NCI-H2227 treated with DMSO at 0.1 percent for 48 hours (cell line): ENCODE measurements at places on chromosomes 13 and 19.
A peak's percentile ranks its signal among the peaks of the same experiment; 100 is the strongest.

DNA sequence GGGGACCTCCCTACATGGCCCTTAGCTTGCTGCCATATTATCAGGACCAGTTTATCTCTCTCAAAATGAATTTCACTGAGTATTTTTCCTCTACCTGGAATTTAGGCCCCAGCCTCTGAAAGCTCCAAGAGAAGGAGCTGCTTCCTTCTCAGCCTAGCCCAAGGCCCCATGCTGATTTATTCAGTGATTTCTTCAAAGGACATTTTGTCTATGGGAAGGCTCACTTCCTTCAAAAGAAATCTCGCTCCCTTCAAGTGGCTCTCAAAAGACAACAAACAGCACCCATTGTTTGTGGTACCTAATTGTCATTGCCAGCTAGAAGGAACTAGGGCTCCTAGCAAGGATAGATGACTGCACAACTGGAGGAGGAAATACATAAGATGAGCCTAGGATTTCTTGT lies 172.4 kb downstream of the SLC7A1 start:
- DNase-seq: no peak

DNA sequence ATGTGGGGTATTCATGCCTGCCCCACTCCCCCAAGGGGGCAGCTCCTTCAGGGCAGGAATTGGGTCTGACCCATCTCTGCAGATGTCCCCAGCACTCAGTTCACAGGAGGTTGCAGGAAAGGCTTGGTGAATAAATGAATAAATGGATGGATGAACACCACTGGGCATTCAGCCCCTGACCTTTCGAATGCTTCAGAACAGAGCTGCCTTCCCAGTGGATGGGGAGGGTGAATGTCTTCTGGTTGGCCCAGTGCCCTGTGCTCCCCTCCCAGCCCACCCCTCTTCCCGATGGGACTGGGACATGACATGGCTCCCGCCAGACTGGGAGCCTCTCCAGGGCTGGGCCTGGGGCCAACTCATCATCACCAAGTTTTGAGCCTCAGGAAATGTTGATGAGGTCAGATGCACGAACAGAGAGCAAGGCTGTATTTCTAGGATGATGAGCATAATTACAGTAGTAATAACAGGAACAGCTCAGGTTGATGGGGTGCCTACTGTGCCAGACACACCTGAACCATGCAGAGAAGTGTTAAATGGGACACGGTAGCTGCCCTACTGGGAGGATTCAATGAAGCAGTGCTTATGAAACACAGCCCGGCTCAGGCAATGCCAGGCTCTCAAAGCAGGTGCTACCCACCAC lies 25.7 kb downstream of the VRK3 start:
- DNase-seq: no peak

DNA sequence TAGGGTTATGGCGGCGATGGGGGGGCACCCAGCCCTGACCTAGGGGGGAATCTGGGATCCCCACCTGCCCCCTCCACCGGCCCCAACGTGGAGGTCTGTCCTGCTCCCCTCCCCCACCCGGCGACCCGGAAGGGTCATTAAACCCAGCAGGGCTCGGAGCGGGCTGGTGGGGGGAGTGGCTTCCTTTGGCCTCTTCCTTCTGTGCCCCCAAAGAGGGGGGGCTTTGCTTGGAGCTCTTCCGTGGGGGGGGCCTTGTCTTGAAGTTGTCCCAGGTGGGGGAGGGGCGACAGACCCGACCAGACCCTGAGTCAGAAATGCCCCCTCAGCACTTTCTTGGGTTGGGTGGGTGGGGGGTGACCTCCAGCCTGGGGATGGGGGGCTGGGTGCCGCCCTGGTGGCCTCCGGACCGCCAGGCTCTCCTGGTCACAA lies 1.5 kb downstream of the ARID3A start:
- no peak for DNase-seq

DNA sequence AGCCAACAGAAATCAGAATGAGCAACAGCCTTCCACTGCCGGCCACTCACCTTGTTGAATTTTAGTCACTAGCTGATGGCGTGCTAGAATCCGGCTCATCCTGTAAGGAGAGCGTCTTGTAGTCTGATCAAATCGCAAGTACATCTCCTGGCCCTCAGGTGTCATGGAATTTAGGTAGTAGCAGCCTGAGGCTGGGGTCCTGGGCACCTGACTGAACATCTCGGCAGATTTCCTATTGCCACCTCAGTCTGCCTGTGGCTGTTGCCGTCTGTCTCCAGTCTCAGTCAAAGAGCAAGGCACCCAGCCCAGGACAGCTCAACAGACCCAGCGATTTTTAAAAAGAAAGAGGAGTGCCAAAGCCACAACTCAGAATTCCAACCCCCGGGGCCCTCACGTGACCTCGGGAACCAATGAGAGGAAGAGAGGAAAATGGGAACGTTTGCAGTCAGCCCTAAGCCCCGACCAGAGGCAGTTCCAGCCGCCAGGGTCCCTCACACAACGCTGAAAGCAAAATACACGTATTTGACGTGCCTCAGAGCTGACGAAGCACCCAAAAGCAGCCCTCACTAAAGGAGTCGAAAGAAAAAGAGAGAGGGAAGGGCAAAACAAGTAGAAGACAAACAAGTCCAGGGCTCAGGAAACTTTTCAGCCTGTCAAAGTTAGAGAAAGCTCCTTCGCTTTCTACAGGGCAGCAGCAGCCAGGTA lies at the start of gene STARD13:
Gene STARD13 (minus strand): TSS at position 336 of the 705 bp plus-strand sequence. CDS start 117 bp downstream, at position 219.
- peak; percentile 65 for DNase-seq

- DNase-seq: no peak
Observed at GRCh38 chr13:104900191-104900817, 1635.2 kb downstream of the EFNB2 start.

DNA sequence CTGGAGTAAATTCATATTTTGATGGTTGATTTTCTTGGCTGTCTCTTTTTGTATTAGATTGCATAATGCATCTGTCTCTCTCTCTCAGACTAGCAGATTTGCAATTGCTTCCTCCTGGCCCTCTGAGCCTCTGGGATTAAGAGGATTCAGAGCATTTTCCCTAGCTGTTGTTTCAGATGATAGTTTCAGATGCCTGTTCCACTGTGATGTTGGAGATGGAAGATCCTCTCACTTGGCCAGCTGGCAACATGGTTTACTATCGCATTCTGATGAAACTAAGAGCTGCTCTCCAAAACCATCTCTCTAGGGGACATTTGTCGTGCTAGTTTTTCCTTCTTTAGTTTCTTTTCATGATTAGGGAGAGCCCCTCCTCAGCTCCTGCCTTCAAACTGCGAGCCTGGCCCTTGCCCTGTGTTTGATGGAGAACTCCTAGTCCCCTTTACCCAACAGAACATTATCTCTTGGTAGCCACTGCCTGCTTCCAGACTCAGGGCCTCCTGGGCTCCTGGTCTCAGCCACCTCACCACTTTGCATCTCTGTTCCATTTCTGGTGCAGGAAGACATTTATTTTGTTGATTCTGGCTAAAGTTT lies 244.6 kb downstream of the B3GLCT start:
- no peak for DNase-seq

DNA sequence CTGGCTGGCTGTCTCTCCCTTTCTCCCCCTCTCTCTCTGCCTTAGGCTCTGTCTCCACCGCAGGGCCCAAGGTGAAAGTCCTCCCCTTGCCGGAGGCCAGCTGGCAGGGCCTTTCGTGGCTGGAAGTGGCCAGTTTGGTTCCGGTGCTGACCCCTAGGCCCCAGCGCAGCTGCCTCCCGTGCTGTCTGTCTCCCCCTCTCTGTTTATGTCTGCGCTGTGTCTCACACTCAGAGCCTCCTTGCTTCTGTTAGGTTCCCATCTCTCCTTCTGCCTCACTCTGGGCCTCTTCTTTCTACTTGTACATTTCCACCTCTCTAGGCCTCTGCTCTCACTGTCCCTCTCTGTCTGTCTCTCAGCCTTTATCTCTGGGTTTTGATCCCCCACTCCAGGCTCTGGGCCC lies 13.1 kb downstream of the CCDC97 start:
- no peak for DNase-seq

DNA sequence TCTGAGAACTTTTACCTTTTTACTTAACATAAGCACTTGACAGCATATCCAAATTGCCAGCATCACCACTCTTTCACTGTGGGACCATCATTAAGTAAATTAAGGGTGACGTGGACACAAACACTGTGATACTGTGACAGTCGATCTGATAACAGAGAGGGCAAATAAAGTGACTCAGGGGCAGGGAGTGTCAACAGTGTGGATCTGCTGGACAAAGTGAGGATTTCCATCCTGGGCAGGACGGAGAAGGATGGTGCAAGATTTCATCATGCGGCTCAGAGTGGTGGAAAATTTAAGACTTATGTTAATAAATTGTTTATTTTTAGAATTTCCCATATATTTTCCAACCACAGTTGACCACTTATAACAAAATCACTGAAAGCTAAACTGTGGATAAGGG lies 60.0 kb upstream of the WDFY2 start:
- no peak for DNase-seq

DNA sequence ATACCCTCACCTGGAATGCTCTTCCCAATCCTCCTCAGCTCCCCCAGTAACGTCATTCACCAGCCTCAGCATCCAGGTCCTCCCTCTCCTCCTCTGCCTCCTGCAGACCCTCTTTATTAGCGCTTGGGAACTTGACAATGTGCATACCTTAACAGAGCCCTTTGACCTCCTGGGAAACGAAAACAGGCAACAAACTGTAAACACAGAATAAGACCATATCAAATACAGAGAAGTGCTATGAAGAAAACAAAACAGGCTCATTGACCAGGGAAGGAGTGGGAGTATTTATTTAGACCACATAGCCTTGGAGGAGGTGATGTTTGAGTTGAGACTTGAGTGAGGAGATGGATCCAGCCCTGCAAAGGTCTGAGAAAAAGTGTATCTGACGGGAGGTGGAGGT lies 107.9 kb upstream of the SLC7A1 start:
- DNase-seq: no peak

DNA sequence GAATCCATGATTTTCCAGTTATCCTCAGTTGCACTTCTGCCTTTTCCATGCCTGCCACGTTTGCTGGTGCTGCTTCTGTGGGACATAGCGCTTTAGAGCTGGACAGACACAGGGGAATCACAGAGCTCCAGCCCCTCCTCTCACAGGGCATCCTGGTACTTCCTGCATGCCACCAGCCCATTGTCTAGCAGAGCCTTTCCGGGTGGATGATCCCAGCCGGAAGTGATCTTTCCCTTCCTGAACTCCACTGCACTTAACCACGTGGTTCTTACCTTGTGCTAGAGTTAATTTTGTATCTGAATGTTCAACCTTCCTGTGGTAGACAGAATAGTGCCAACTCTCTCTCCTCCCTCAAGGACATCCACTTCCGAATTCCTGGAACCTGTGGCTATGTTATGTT lies 12.6 kb upstream of the OLFM4 start:
- no peak for DNase-seq

GRCh38 chr19:4980838-4981680 lies 12.1 kb downstream of the KDM4B start:
- DNase-seq: no peak

GRCh38 chr19:5292822-5293611 lies 47.6 kb downstream of the PTPRS start:
- peak; percentile 57 for DNase-seq

DNA sequence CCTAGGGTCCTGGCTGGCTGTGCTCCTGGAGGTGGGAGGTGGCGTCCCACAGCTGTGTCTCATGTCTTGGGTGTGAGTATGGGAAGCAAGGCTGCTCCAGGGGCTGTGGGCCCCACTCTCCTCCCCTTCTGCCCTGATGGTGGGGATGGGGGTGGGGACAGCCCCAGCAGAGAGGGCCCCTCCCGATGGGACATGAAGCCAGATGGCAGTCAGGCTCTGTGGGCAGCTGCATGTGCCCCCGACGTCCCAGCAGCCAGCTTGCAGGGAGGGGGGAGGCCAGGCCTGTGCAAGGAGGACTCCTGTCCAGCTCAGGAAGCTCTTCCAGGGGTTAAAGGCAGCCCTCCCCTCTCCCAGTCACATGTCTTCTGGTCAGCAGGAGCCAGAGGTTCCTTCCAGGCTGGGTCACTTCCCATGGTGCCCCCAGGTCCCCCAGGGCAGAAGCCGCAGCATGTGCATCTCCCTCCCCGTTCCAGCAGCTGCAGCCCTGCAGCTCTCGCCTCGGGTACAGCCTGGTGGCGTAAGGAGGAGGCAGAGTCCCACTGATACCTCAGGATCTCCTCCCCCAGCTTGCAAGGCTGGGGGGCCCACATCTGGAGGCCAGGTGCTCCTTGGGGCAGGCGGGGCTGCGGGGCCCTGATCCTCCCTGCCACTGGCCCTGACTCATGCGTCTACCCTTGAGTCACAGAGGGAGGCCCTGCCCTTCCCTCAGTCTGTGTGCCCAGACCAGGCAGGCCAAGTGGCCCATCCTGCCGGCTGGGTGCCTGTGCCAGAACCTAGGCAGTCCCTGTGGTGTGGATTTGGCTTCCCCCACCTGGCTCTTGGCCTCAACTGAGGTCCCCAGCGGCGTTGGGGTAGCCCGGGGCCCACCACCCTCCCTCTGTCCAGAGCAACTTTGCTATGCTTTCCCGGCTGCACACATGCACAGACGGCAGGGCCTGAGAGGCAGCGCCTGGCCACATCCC lies 13.0 kb downstream of the YIPF2 start:
- no peak for DNase-seq

GRCh38 chr13:78022164-78022877 lies 103.7 kb upstream of the EDNRB start:
- no peak for DNase-seq

DNA sequence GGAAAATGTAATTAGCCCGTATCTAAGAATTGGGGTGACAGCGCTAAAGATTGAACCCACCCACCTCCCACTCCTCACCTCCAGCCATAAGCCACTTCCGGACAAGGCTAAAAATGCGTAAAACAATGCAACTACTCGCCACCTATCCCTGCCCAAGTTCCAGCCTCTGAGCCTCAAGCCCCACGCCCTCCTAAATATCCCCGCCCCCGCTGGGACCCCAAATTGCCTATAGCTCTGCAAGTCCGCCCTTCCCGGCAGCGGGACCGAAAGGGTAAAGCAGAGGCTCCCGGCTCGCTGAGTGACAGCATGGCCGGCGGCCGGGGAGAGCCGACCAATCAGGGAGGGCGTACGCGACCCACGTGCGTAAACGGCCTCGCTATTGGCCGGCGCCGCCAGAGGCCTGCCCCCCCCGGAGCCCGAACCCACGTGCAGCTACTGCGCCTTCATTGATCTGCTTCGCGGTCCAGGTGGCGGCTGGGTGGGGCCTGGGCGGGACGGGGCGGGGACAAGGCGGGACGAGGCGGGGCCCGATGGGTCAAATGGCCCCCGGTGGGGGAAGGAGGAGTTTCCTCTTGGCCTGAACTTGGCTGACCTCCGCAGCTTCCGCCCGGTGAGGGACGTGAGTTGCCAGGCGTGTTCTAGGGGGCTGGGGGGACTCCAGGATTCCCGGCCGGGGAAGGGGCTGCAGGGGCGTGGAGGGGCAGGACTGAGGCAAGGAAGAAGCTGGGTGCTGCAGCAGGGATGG lies at the start of gene TLE6:
Gene TLE6 (plus strand): TSS at position 564 of the 745 bp plus-strand sequence. CDS start 670 bp downstream, outside the sequence.
- DNase-seq: peak; percentile 84

GRCh38 chr13:99087954-99088491 lies 110.2 kb upstream of the DOCK9 start:
- peak; percentile 57 for DNase-seq

GRCh38 chr13:63175536-63175935 lies 1759.9 kb upstream of the PCDH20 start:
- DNase-seq: no peak

GRCh38 chr13:113906571-113906970 lies 42.7 kb upstream of the GAS6 start:
- DNase-seq: no peak
